Germinal center (tissue), 1 donor: ENCODE measurements at places on chromosomes 4 and X.

DNA sequence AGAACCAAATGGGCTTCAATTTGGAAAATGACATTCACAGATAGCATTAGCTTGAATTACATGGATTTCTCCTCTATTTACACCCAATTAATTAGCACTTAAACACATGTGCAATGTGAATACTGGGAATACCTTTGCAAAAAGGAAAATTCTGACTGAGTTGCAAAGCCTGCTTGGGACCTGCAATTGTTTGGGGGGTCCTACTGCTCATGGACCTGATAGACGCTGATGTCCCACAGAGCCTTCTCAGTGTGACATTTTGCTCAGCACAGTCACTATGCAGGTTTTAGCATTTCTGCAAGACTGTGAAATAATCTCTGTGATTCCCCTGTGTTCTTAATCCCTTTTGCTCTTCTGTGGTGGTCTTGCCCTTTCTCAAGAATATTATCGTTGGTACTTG, 101.2 kb upstream of the PGRMC2 start:
- no peak for DNase-seq

GRCh38 chr4:183871581-183871980, 33.5 kb upstream of the STOX2 start:
- DNase-seq, result no peak

DNA sequence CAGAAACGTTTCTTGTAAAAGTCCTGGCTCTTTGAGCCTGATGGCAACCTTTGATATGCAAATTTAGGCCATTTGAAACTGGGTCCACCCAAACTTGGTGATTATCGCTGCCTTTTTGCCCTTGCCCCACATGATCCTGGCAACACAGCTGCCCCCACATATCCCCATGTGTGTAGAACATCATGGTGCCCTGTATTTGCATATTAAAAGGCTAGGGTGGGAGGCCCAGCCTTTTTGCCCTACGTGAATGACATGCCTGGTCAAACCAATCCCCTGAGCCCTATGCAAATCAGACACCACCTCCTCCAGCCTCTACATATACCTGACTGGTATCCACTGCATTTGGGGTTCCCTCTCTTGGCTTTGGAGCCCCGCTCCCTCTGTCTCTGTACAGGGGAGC, 202.4 kb downstream of the MAB21L2 start:
- no peak for DNase-seq

GRCh38 chr4:186024637-186025407, 44.1 kb upstream of the TLR3 start:
- no peak for DNase-seq

DNA sequence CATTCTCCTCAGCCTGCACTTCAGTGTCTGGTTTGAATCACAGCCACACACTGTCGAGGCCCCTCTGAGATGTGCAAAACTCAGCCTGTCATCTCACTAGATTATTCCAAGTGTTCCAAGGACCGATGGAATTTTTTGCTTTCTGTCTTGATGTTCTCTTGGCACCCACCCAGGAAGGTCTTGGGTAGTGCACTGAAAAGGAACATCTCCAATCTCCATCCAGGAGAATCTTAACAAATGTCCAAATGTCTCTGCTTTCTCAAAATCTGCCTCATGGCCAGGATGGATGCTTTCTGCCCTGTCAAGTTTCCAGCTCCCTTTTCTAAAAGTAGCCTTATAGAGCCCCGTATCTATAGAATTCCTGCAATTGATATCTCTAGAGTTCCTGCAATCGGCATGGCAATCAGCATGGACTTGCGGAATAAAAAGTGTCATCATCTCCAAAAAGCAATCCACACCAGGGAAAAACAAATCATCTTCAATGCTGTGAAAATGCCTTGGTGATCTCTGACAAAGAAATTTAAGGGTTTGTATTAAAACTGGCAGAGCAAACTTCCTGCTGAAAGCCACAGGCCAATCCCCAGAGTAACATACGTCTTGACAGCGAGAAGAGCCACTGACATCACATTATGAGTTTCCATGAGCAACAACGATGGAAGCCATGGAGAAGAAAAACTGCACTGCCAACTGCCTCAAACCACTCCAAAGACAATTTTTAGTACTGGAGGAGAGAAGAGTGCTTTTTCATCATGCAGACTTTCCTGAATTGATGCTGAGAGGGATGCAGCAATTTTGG, 215.3 kb upstream of the FAM9B start:
- no peak for DNase-seq

- DNase-seq, result no peak
Measured at GRCh38 chr4:113591982-113592381, 169.6 kb downstream of the CAMK2D start.

DNA sequence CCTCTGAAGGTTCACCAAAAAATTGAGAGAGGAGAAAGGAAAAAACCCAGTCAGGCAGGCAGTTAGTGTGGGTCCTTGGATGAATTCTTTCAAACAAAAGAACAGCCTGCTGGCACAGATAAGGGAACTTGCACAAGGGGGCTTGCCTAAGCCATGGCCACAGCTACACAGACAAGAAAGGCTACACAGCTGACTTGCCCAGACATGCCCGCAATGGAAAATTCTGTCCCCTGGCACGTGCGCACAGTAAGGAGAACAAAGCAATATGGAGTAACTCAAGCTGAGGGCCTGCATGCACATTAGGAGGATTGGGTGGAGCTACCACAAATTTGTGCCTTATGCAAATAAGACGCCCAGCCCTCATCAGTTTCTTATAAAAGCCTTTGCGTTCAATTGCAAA, 512.5 kb upstream of the HTR2C start:
- DNase-seq, result no peak

- peak; percentile 7 for DNase-seq
Measured at GRCh38 chr4:146342600-146343192, 128.4 kb downstream of the REELD1 start.

GRCh38 chrX:38473701-38474100, 87.6 kb upstream of the TSPAN7 start:
- DNase-seq, result no peak

GRCh38 chr4:158782551-158783360, 13.9 kb downstream of the FNIP2 start:
- no peak for DNase-seq

DNA sequence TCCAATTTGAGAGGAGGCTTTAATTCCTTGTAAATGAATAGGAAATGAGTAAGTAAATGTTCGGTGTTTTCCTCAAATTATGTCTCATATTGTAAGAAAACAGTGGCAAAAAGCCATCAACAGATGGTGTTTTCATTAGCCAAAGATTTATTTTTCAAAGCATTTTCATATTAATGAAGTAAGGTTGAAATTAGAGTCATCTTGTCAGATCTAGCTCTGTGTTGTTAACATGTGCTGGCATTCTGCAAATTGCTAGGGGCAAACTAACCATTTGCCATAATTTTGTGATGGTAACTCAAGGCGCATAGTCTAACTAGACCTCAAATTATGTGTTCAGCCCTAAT, 24.7 kb downstream of the MID2 start:
- DNase-seq, result no peak

DNA sequence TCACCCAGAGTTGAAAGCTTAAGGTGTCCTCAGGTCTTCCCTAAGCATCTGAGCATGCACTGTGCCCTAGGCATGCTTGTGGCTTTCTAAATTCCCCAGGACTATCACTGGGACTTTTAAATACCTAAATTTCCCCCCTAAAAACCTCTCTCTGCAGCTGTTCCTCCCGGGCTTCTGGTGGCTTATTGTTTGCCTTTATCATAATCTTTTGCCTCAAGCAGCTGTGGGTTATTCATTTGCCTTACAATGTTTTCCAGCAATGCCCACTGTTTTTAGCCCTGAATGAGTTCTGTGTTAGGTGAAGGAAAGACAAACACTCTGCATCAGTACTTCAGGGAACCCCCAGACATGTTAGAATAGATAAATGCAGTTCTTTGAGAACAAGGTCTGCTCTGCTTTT, 455.0 kb downstream of the ZIC3 start:
- DNase-seq, result no peak

- DNase-seq, result no peak
Measured at GRCh38 chrX:55486736-55487135, 2.9 kb downstream of the USP51 start.

- no peak for DNase-seq
Measured at GRCh38 chrX:72430405-72430968, 124.8 kb upstream of the CITED1 start.

- DNase-seq, result no peak
Measured at GRCh38 chrX:131577999-131578734, 34.3 kb downstream of the OR13H1 start.

DNA sequence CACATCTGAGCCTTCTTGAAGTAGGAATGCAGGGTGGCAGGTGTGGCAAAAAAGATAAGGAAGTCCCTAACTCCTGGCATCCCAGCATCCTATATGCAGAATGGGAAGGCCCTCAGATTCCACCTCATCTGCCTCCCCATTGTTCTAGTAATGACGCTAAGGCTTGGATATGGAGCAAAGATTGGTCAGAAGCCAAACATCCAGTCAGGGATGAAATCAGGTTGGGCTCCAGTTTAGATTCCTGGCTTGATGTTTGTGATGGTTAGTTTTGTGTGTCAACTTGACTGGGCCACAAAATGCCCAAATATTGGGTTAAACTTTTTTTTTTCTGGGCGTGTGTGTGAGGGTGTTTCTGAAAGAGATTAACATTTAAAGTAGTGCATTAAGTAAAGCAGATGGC, 39.6 kb upstream of the MAGEA4 start:
- DNase-seq, result no peak

DNA sequence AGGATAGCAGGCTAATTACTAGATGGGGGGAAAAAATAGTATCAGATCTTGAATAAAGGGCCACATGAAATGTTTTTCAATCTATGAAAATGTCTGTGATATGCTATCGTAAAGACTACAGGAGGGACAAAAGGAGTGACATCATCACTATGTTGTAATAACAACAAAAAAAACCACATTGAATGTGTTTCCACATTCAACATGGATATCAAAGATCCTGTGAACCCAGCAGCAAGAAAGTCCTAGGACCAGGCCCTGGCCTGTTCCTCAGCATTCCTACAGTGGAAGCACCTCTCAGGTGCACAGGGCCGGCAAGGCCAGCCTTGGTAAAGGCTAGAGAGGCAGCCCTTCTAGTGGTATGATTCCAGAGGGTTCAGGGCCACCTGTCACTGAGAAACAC, 118.3 kb downstream of the RELL1 start:
- DNase-seq, result no peak
